Left ventricle myocardium inferior (tissue), 1 donor: ENCODE measurements at places on chromosomes 3 and 15. TPM values are rescaled to one million over a fixed set of nuclear protein-coding genes. Genes with fewer than 3 reads are reported as not detected.

- H3K27ac ChIP-seq, result no peak overlapping the region
- DNase-seq, result no peak
- H3K27me3 ChIP-seq, result no peaks in the 10 kb centered on the region
- no peaks in the 10 kb centered on the region for H3K4me1 ChIP-seq
- no peaks in the 10 kb centered on the region for H3K36me3 ChIP-seq
Measured at GRCh38 chr3:68271145-68271544, 616.7 kb upstream of the SUCLG2 start.

Gene RETNLB
- total RNA-seq, result not detected

DNA sequence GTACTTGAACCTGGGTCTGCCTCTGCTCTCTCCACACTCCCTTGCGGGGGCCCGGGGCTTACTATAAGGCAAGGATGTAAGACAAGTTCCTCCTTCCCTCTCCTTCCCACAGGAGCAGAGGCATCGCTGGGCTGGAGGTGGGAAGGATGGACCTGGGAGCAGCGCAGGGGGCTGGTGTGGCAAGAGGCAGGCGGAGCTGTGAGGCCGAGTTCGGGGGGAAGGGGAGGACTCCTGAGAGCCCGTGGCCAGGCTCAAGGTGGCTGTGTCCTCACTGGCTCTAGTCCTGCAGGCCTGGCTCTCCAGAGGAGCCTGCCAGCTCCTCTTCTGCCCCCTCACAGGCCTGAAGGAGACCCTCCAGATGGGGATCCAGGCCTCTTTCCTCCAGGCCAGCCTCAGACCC, 1.0 kb upstream of the NR2E3 start:
- H3K27ac ChIP-seq, result no peak overlapping the region
- no peak overlapping the region for H3K4me3 ChIP-seq
- peaks cover 49% of the 10 kb centered on the region for H3K4me1 ChIP-seq
- DNase-seq, result no peak
- no peaks in the 10 kb centered on the region for H3K36me3 ChIP-seq

GRCh38 chr3:42742259-42742658, 30.8 kb downstream of the CCDC13 start:
- H3K4me1 ChIP-seq, result peaks cover 59% of the 10 kb centered on the region
- no peaks in the 10 kb centered on the region for H3K27me3 ChIP-seq
- H3K4me3 ChIP-seq, result no peak overlapping the region
- peak overlapping the region; percentile 92 for H3K27ac ChIP-seq
